Activated CD4-positive, alpha-beta T cell treated with anti-CD3 and anti-CD28 coated beads, Interleukin-2, amount 50 U/mL, for 48 hours (primary cell): ENCODE measurements at places on chromosomes 7 and 10.

- DNase-seq = no peak
Observed at GRCh38 chr7:39509436-39509835, 56.8 kb upstream of the YAE1 start.

DNA sequence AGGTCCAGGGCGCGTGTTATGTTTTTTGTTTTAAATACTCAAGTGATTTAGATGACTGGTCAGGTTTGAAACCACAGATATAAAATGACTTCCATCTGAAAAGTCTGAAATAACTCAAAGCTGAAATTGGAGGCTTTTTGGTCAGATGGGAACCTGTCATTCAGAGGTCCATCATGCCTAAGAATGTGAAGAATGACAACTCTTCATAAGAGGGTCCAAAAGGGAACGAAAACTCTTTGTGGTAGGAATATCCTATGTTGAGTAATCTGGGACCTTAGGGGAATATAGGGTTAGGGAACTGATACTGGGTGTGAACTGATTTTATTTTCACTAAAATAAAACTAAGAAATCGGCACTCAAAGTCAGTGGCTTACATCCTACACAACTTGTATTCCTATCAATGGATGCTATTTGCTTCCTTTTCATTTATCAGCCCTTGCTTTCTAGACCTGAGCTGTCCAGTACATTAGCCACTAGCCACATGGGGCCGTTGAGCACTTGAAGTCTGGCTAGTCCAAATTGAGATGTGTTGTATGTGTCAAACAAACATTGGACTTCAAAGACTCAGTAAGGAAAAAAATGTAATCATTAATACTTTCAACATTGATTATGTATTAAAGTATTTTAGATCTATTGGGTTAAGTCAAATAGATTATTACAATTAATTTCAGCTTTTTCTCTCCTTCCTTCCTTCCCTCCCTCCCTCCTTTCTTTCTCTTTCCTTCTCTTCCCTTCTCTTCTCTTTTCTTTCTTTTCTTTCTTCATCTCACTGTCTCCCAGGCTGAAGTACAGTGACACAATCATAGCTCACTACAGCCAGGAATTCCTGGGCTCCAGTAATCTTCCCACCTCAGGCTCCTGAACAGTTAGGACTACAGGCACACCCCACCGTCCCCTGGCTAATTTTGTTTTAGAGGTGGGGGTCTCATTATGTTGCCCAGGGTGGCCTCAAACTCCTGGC, 56.5 kb upstream of the KDM7A start:
- no peak for DNase-seq

DNA sequence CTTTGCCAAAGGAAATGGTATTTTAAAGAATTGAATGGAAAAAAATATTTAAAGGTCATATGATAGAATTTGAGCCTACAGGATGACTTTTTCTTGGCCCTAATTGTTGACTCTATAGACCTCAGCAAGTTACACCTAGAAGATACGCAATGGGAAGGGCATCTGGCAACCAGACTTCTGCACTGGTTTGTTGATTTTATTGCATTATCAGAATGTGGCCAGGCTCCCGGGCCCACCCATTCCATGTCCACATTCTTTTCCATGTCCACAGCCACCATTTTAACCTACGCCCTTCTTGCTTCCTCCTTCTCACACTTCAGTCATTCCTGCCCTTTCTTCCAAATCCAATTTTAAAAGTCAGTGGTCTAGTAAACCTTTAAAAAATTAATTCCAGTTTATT, 738.4 kb downstream of the SUGCT start:
- no peak for DNase-seq

DNA sequence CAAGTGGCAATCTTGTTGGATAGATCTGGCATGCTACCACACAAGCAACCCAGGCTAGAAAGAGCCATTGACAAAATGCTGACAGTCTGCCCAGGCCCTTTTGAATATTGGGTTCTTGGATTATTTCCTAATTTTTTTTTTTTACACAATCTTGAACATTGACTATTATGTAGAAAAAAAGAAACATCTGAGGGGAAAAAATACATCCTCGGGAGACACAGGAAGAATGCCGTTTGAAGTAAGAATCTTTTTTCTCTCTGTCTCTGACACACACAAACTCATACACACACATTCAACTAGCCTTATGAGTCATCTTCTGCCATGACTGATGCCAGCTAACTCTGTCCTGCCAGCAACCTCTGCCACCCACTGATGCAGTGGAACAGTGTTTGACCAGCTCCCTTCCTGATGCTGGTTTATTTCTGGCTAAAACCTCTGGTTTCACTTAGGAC, 47.2 kb downstream of the SORBS1 start:
- peak; percentile 18 for DNase-seq

- no peak for DNase-seq
Observed at GRCh38 chr10:109912335-109913281, 10.7 kb downstream of the XPNPEP1 start.

GRCh38 chr10:77001206-77001605, 636.4 kb downstream of the KCNMA1 start:
- DNase-seq = no peak
